ENCODE measurements at places on chromosomes 1 and 21. TPM values are rescaled to one million over a fixed set of nuclear protein-coding genes. Genes with fewer than 3 reads are reported as not detected.

Gene BEND5
- not detected for polyA plus RNA-seq

Gene PHGDH
- 33.2 TPM for polyA plus RNA-seq

Gene PITHD1
- 43.1 TPM for polyA plus RNA-seq

Gene FOXD2
- polyA plus RNA-seq: 0.01 TPM

Gene CCDC28B
- 19.1 TPM for polyA plus RNA-seq

Gene PAPPA2
- polyA plus RNA-seq: not detected

Gene TTC34
- polyA plus RNA-seq: 0.08 TPM

Gene PLA2G2A
- not detected for polyA plus RNA-seq

Gene SPRR2A
- polyA plus RNA-seq: not detected

Gene AIRE
- polyA plus RNA-seq: 0.05 TPM

Gene CFHR4
- polyA plus RNA-seq: not detected

Gene ZMYM1
- polyA plus RNA-seq: 5.8 TPM

Gene MPL
- 0.14 TPM for polyA plus RNA-seq

Gene HFM1
- polyA plus RNA-seq: not detected

Gene DMRTA2
- polyA plus RNA-seq: not detected

Gene DNALI1
- polyA plus RNA-seq: 5.7 TPM

Gene DIRAS3
- polyA plus RNA-seq: 6.7 TPM

Gene RFX5
- 18.9 TPM for polyA plus RNA-seq

Gene NEXN
- polyA plus RNA-seq: 1.0 TPM

Gene RCAN1
- polyA plus RNA-seq: 6.4 TPM

Gene UBASH3A
- polyA plus RNA-seq: not detected

Gene CRYAA
- polyA plus RNA-seq: not detected
